ENCODE measurements at places on chromosomes 16 and 17. TPM values are rescaled to one million over a fixed set of nuclear protein-coding genes. Genes with fewer than 3 reads are reported as not detected.

DNASE1 gene
- 26.0 TPM for total RNA-seq

DNA sequence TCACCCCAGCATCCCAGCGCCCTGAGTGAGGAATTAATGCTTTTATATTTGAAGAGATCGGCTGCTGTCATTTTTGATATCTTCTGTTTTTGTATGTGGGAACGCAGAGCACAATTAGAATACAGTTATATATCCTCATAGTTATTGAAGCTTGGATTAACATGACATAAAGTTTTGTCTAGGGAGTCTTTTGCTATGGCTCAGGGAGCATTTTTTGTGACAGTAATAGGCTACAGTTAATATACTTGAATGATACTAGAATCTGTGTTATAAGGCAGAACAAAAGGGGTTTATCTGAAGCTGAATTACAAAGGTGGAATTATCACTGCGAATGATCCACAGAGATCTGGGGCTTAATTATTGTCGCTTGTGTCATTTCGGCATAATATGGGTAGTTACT is 239.4 kb downstream of the MSI2 start:
- DNase-seq = no peak

- no peak for DNase-seq
Observed at GRCh38 chr17:66712453-66712852, 122.5 kb upstream of the CACNG5 start.

UBFD1 gene
- total RNA-seq = 89.5 TPM

TBC1D10B gene
- total RNA-seq = 39.7 TPM

- DNase-seq = no peak
Observed at GRCh38 chr17:19269106-19269505, 31.9 kb downstream of the EPN2 start.

GRCh38 chr17:57327176-57327970 is 71.0 kb downstream of the MSI2 start:
- DNase-seq = no peak

CENPX gene
- total RNA-seq = 135 TPM

- no peak for DNase-seq
Observed at GRCh38 chr16:56102183-56102686, 89.1 kb upstream of the GNAO1 start.

GRCh38 chr16:6913566-6913965 is 419.1 kb upstream of the RBFOX1 start:
- DNase-seq = no peak

- DNase-seq = no peak
Observed at GRCh38 chr16:29994600-29995323, 655 bp downstream of the HIRIP3 start.

DNA sequence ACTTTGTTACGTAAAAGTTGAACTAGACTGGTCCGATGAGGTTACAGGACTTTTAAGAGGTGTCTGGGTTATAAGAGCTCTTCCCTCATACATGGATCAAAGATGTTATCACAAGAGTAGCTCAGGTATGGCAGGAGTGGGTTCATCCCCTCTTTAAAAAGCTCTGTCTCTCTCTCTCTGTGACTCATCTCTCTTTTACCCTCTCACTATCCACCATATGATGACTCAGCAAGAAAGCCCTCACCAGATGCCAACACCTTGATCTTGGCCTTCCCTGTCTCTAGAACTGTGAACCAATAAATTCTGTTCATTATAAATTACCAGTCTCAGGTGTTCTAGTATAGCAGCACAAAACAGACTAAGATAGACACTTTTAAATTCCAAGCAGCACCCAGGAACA is 1.9 kb upstream of the CLEC19A start:
- no peak for DNase-seq

RANGRF gene
- total RNA-seq = 48.5 TPM

ADORA2B gene
- 0.98 TPM for total RNA-seq

DNA sequence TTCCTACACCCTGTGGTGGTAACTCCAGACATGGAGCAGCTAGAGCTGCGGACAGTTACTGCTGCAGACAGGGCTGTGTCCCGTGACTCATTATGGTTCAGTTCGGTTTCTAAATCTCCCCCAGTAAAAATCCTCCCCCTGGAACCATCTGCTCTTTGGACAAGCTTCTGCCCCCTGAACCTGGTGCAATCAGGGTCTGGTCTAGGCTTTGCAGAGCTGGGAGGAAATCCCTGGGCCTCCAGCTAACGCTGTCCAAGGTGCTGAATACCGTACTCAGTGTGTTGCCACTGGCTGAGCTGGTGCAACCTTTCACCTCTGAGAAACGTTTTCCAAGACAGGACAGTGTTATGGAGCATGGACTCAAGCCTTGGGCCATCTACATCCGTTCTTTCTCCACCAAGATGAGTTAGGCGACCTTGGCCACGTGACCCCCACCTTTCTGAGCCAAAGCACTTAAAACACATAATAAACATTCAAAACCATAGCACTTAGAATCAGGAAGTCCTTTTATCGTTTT is 142.0 kb downstream of the CPPED1 start:
- DNase-seq = peak; percentile 70

- no peak for DNase-seq
Observed at GRCh38 chr16:54503011-54503855, 216.6 kb upstream of the IRX3 start.

DNA sequence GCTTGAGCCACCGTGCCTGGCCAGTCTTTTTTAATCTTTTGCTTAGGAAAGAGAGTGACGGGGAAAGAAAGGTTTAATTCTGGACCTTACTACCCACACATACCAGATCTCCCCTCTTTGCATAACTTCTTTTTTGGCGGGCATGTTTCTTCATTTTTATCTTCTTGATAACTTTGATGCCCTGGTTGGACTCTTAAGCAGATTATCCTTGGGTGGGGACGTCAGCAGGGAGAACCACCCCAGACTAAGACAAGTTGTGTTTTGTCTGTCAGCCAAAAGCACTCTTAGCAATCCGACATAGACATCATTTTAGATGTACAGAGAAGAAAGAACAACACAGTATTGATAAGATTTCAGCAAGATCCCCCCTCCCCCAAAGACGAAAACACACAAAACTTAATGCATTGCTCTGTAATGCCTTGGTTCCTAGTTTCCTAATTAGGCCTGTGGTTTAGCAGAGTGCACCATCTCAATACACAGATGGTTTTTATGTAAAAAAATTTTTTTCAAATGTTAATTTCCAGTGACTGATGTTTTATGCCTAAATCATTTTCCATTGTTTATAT is 99.9 kb downstream of the MSI2 start:
- DNase-seq = no peak

SLC13A2 gene
- not detected for total RNA-seq

DNA sequence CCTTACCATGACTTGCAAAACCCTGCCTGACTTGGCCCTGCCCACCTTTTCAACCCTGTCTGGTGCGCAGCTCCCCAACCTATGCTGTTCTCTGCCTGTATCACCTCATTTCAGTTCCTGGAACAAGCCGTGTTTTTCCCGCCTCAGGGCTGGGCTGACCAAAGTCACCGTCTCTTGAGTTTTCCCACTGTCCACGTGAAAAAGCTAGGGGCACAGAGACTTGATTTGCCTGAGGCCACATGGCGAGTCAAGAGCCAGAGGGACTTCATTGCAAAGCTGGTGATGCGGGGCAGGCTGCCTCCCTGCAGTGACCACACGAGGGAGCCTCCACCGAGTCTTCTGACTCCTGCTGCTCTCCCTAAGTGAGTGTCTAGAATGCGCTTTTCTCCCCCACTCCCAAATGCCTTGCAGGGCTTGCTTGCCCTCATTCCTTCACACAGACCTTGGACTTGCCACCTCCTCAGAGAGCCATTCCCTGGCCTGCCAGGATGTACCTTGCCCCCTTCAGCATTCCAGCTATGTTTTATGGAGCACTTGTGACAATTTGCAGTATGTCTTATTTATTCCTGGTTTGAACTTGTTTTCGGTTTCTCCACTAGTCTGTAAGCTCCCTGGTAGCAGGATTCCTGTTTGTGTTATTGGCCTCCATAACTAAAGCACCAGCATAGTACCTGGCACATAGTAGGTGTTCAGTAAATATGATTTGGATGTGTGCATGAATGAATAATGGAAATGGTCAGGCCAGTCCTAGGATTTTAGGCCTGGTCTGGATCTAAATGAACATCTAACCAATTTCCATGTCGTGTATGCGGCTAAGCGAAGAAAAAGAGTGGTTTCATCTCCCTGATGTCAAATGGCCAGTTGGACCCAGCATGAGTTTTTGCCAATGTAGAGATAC is 252.3 kb downstream of the SNX29 start:
- DNase-seq = peak; percentile 58

- no peak for DNase-seq
Observed at GRCh38 chr17:14760719-14761411, 460.0 kb downstream of the HS3ST3B1 start.

GRCh38 chr16:13883881-13884280 is 36.1 kb upstream of the ERCC4 start:
- no peak for DNase-seq

DNA sequence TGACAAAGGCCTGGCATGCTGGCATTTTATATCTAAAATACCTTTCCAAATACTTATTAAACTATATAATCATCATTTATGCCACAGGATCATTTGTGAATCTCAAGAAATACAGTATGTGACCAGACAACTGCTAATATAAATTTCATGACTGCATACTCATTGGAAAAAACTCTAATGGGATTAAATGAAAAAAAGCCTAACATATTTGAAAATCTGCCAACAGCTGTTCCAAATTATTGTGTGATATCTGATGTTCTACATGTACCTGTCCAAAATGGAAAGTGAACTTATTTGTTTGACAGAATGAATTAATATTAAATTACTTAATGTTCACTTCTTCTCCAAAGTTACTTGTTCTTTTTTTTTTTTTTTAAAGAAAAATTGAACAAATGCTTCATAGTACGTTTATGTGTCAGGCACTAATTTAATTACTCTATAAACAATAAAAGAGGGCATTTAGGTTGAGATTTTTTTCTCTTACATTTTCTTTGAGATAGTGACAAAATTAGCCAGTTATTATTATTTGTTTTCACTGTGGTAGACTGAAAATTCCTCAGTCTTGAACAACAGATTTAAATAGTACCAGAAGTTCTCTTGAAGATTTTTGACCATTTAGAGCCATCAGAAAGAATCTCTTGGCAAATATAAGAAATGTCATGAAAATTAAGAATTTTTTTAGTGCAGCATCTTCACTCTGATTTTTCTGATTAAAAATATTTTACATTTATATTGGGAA is 114.0 kb downstream of the FTO start:
- no peak for DNase-seq

CA7 gene
- not detected for total RNA-seq

SGCA gene
- not detected for total RNA-seq

CACNG5 gene
- total RNA-seq = not detected

DNA sequence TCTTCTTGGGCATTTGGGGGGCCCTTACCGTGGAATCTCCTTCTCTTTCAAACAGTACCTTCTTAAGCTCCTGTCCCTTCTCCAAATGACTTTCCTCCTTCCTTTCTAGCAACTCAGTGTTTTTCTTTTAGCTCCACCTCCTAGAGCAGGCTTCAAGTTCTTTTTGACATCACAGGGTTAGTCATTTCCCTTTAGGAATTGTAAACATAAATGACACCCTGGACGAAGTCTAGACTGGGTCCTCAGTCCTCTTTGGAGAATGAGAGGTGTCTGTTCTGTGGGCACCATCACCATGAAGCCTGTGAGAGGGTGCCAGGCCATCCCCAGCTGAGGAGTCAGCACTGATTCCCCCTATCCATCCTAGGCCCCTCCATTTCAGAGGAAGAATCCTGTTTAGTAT is 94.7 kb downstream of the SALL1 start:
- no peak for DNase-seq

- DNase-seq = no peak
Observed at GRCh38 chr17:77111934-77112296, 28.9 kb upstream of the SEC14L1 start.

- DNase-seq = peak; percentile 50
Observed at GRCh38 chr16:19601083-19601976, 45.8 kb downstream of the VPS35L start.

DNA sequence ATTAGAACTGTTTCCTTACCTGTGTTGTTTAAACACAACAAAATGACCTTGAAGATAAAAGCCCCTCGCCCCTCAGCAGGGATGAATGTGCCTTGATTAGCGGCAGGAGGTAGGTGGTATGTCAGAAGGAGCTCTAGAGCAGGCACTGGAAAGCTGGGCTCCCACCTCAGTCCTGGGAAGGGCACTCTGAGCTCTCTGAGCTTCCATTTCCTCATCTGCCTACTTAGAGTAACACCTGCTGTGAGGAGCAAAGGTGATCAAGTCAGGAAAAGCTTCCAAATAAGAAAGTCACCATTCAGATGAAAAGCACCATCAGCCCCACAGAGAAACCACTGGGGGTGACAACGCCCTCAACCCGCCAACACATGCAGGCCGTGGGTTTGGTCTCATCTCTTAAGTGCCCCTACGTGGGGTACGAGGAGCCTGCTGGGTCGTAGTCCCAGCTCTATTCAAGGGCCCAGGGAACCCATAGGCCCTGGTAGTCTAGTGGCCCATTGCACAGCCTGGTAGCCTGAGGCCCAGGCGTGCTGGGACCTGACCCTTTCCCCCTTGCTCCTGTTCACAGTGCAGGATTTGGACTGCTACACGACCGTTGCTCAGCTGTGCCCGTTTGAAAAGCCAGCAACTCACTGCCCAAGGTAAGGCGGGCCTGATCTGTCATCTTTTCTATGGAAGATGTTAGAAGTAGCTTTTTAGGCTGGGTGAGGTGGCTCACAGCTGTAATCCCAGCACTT is 57.3 kb downstream of the CRISPLD2 start:
- no peak for DNase-seq

PITPNM3 gene
- 1.4 TPM for total RNA-seq

HBM gene
- total RNA-seq = not detected

DNA sequence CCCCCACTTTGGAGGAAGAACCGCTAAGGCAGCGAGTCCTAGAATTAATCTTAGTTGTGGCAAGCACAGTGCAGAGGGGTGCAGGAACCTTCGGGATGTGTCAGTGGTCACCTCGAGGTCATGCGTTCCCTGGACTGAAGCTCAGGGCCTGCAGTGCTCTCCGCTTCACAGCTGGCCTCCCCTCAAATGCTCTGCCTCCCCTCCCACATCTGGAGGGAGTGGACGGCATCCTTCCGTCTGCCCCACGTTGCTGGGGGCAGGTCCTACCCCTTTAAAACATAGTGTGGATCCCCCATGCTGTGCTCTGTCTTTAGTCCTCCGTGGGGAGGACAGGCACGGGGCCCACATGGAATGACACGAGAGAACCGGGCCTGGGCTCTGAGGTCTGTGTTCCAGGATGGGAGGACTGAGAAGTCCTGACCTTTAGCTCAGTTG is 99.5 kb upstream of the CDC42EP4 start:
- no peak for DNase-seq

SLFN12 gene
- 17.5 TPM for total RNA-seq

DNA sequence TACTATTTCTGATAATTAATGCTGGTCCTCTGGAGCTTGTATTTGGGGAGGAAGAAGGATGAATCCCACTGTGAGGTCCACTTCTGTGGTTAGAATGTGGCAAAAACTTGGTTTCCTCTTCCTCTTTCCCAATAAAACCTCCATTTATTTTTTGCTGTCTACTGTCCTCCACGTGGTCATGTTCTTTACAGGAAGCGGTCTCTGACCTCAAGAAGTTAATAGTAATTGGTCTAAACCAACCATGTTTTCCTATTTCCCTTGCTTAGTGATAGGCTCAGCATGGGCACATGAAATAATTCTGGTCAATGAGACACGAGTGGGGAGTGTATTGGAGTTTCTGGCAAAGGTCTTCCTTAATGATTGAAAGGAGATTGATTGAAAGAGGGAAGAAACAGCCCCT is 33.9 kb downstream of the CHP2 start:
- DNase-seq = no peak

- DNase-seq = no peak
Observed at GRCh38 chr16:78126662-78127061, 27.2 kb downstream of the WWOX start.

- no peak for DNase-seq
Observed at GRCh38 chr16:65697521-65697920, 575.7 kb upstream of the CDH11 start.

GRCh38 chr16:70576431-70577255 is 53.0 kb downstream of the SF3B3 start:
- no peak for DNase-seq

TP53TG3 gene
- not detected for total RNA-seq

Measured in neural crest cell (in vitro differentiated cells).